ENCODE measurements at places on chromosomes 4 and X.

DNA sequence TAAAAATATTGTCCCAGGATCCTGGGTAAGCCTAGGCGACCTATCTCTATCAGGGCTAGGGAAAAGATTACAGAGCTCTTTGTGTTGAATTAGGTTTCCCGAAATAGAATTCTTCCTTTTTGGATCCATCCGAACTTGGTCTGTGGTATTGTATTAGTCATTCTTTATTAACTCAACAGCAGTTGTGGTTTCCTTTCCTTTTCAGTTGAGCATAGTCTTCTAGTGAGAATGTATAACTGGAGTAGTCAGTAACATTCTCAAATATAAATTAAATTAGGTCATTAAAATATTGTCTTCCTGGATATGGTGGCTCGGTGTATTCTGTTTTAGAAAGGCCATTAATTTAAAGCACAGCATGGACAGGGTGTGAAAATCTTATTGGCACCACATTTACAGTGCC lies 520.4 kb downstream of the NLGN4X start:
- no peak for DNase-seq

- no peak for DNase-seq
Measured at GRCh38 chr4:124055336-124055735, 657.2 kb downstream of the ANKRD50 start.

GRCh38 chrX:133415276-133416105 lies at the start of gene GPC4:
Gene GPC4, minus strand, starts transcription at chrX:133415489. Its CDS starts 524 bp downstream, at chrX:133414965.
- DNase-seq, result peak; percentile 0

DNA sequence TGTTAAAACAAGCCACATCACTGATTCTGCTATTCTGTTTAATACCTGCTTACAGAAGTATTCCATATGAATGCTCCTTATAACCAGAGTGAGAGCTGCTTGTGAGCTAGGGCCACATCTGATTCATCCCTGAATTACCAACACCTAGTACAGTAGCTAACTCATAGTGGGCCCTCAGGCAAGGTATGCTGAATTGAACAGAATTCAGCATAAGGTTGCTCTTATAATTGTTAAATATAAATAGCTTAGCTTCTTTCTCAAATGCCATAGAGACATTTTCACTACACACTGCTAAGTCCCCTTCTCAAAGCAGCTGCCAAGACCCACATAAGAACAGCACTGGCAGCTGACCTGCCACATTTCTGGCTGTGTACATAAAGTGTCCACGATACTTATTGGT lies 27.0 kb upstream of the MCF2 start:
- DNase-seq, result no peak

DNA sequence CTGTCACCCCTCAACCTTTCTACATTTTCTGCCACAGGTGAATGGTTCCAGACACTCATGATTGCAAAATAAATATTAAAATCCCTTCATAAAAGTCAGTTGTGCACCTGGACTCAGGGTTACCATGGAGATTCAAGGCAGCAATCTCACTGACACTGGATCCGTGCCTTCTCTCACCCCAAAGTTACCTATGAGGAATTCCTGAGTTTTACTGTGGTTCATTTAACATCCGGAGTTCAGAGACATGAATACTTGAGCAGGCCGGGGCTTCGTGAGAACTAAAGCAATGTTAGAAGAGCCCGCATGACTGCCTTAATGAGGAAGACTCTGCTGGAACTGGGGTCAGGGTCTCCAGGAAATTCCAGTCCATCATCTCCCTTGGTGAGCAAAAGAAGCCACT lies 12.5 kb upstream of the CLNK start:
- no peak for DNase-seq

DNA sequence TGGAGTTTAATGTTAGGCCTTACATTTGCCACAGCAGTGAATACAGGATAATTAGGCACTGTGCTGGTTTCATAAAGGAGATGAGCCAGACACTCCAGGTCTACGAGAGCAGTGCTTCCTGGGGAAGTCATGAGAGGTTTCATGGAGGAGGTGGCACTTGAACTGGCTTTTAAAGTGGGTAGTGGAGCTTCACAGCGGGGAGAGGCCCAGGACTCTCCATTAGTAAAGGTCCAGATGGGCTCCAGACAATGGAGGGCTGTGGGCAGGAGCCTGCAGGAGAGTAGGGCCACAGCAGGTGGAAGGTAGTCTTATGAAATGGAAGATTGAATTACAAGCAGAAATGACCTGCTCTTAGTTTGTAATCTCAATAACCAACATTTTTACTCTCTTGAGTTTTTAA lies 29.0 kb downstream of the CLDN22 start:
- DNase-seq, result no peak

DNA sequence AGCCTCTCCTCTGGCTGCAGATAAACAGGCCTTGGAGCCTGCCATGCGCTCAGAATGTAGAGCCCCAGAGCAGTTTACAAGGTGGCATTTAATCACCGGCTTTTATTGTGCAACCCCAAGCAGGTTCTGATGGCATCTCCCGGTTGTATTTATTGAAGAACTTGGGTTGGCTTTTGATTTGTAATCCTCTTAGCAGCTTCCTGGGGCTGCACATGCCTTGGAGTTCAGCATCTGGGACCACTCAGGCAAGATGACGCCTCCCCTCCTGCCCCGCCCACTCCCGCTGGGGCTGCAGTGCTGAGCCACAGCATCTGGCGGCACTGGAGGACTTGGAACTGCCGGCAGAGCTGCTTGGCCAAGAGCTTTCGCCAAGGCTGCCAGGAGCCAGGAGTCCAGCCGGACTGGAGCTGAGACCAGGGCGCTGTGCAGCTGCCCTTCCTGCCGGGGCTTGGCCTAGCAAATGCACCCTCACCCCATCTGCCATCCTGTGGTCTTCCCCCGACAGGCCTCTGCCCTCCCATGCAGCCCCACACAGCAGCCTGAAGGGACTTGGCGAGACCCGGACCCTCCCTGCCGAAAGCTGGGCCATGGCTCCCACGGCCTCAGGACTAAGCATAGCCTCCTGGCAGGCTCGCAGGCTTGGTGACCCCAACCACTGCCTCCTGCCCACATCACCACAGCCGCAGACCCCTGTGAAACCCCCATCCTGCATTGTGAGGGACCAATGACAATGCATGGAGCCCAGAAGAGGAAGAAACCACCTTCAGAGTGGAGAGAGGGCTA lies 5.4 kb downstream of the HTRA3 start:
- no peak for DNase-seq

GRCh38 chr4:161496-162284 lies 37.4 kb downstream of the ZNF718 start:
- no peak for DNase-seq

DNA sequence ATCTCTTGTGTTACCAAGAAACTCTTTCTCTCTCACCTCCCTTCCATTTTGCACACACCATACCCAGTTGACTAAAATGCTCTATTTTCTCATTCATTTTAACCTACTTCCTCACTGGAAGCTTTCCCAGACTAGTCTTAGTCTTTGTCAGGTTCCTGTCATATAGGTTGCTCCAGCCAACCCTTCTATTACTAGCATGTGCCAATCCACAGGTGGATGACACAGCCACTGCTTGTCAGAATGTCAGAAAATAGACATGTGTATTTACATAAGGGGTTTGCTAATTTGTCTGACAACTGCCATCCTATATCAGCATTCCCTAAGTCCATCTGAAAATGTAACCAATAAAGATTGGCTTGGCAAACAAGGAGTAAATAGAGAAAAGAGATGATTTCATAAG lies 239.2 kb upstream of the SMIM31 start:
- no peak for DNase-seq

DNA sequence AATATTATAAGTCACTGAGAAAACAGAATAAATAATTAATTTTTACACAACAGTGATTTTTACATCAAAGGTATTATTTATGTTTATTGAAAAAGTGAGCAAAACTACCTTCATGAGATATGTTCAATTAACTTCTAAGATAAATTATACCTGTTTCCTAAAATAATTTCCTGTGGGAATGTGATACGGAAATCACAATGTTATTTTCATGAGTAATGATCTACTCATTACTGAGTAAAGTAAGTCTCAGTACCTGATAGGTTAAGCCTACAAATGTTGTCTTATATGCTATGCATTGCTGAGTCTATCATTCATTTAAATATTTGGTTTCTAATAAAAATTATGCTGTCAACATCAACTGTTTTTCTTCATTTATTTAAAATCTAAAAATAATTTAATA lies 324.0 kb downstream of the STPG2 start:
- no peak for DNase-seq

DNA sequence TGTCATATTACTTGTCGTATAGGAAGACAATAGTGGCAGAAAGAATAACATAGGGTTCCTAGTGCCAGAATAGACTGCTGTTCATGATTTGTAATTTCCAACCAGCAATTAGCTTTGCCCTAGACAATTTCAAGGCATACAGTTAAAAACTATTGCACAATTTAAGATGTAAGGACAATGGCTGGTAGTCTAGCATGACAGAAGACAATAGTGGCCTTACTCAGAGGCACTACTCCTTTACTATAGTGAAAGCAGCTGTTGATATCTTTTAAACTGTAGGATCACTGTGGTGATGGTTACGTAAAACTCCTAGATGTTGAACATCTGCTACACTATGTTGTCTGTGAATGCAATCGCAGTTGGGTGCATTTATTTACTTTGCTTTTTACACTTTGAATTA lies 234.5 kb downstream of the RBMX2 start:
- no peak for DNase-seq

DNA sequence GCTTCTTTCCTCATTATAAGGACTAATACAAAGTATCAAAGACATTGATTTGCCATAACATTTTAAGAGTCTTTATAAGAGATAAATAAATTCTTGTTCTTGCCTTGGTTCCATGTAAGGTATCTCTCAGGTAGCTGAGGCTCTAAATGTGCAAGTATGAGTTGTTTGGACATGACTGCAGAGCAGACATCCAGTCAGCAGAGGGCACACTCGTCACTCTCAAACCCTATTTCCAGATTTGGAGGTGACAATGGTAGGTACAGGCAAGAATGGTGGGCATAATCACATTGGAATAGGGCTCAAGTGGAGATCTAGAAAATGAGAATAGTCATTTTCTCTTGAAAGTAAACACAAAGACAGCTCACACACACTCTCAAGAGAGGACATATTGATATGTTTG lies 133.3 kb upstream of the ZIC3 start:
- DNase-seq, result no peak
